Progenitor cell of endocrine pancreas (in vitro differentiated cells): ENCODE measurements at places on chromosomes 12 and 14. TPM values are rescaled to one million over a fixed set of nuclear protein-coding genes. Genes with fewer than 3 reads are reported as not detected.
A peak's percentile ranks its signal among the peaks of the same experiment; 100 is the strongest.

DNA sequence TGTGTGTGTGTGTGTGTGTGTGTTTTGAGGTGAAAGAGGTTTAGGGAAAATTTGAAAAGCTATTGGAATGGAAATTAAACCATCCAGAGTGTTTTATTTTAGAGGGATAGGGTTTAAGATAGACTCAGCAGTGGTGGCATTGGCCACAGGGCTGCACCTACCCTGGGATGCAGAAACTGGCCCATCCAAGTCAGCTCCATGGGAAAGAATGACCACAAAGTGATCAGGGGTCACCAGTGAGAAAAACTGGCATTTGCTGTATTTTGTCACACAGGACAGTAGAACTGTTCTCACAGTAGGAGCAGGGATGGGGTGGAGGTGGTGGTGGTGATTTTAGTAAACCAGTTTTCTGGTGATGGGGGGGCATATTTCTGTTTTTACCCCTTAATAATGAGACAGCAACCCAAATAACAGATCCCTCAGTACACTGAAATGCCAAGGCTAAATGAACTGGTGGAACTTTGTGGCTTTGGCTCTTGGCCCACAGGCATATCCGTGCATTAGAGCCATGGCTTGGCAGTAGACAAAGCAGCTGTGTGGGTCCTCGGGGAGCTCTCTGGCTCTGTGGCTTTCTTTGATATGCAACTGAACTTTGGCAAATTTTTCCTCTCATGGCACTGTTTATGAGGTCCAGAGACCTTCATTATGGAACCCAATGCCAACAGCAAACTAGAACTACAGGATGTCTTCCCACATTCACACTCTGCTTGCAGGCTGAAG is 348.3 kb downstream of the ZFP36L1 start:
- H3K4me3 ChIP-seq: no peak overlapping the region
- no peak for DNase-seq
- H3K36me3 ChIP-seq: no peaks in the 10 kb centered on the region
- peaks cover 10% of the 10 kb centered on the region for H3K4me1 ChIP-seq
- H3K27ac ChIP-seq: no peak overlapping the region

- no peak overlapping the region for H3K27ac ChIP-seq
- no peak for DNase-seq
Observed at GRCh38 chr12:115004470-115005146, 320.6 kb upstream of the TBX3 start.

DNA sequence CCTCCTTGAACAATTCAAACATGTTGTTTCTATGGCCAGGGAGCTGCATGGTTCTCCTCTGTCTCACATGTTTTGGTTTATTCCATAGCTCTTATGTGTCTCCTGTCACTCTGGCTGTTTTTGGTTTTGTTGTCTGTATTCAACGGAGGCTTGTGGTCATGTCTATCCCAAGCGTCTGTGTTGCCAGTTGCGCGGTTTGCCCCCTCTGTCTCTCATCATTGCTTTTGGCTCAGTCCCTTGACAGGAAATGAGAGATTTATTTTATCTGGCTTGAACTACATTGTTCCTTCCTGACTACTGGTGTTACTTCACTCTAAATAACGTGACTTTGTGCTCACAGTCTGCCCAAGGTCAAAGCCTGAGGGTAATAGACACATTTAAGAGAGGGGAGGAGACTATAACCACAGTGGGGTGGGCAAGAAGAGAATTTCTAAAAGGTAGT is 96.4 kb upstream of the SOX5 start:
- DNase-seq: no peak
- H3K4me1 ChIP-seq: peaks cover 2% of the 10 kb centered on the region
- H3K4me3 ChIP-seq: no peak overlapping the region
- H3K27ac ChIP-seq: no peak overlapping the region

- no peaks in the 10 kb centered on the region for H3K36me3 ChIP-seq
- H3K4me1 ChIP-seq: peaks cover 23% of the 10 kb centered on the region
- peaks cover 16% of the 10 kb centered on the region for H3K27me3 ChIP-seq
- DNase-seq: no peak
Observed at GRCh38 chr12:52439845-52440244, 5.7 kb upstream of the KRT75 start.

RAB21 gene
- total RNA-seq: 52.5 and 54.0 TPM in 2 replicates

GRCh38 chr14:58281969-58282368 is 16.4 kb upstream of the ARID4A start:
- DNase-seq: no peak
- peak overlapping the region; percentile 91 for H3K27ac ChIP-seq
- H3K36me3 ChIP-seq: peaks cover 19% of the 10 kb centered on the region
- peaks cover 17% of the 10 kb centered on the region for H3K4me1 ChIP-seq

RNF10 gene
- total RNA-seq: 167 and 171 TPM in 2 replicates

PUS1 gene
- total RNA-seq: 38.5 and 40.4 TPM in 2 replicates

DNA sequence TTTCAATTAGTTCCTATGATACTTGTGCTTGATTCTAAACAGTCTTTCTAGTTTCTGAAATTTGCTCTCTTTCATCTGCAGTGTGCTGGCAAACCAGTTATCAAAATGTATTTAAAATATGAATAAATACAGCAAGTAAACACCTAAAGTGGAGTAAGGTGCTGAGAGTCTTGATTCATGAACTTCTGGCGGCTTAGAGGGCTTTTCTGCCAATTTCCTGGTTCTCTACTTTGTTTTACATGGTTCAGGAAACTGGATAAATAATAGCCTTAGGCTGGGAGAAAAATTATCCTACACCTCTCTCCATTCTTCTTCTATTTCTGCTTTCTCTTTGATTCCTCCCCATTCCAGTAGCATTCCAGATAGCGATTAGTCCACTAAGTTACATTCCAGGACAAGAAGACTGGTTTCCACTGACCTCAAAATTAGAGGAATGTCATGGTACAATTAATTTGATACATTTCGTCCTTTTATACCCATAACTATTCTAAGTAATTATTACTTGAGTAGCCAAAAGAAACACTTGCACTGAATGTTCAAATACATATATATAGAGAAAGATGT is 14.9 kb downstream of the ATP2B1 start:
- H3K27me3 ChIP-seq: no peaks in the 10 kb centered on the region
- peak overlapping the region; percentile 63 for H3K27ac ChIP-seq
- no peak overlapping the region for H3K4me3 ChIP-seq
- DNase-seq: no peak

PTGDR gene
- not detected in 2 replicates for total RNA-seq

- H3K27ac ChIP-seq: no peak overlapping the region
- H3K4me1 ChIP-seq: peaks cover 28% of the 10 kb centered on the region
- H3K36me3 ChIP-seq: peaks cover 6% of the 10 kb centered on the region
- H3K27me3 ChIP-seq: no peaks in the 10 kb centered on the region
Observed at GRCh38 chr14:24139272-24139934, 2.0 kb downstream of the EMC9 start.

GRCh38 chr12:1429980-1430379 is 164.4 kb downstream of the FBXL14 start:
- no peaks in the 10 kb centered on the region for H3K27me3 ChIP-seq
- no peaks in the 10 kb centered on the region for H3K4me1 ChIP-seq
- no peaks in the 10 kb centered on the region for H3K36me3 ChIP-seq
- DNase-seq: no peak

ANG gene
- total RNA-seq: 8.0 and 8.3 TPM in 2 replicates

MMP19 gene
- 0.62 and 0.89 TPM in 2 replicates for total RNA-seq

FOXG1 gene
- total RNA-seq: 1.2 and 1.4 TPM in 2 replicates

DNA sequence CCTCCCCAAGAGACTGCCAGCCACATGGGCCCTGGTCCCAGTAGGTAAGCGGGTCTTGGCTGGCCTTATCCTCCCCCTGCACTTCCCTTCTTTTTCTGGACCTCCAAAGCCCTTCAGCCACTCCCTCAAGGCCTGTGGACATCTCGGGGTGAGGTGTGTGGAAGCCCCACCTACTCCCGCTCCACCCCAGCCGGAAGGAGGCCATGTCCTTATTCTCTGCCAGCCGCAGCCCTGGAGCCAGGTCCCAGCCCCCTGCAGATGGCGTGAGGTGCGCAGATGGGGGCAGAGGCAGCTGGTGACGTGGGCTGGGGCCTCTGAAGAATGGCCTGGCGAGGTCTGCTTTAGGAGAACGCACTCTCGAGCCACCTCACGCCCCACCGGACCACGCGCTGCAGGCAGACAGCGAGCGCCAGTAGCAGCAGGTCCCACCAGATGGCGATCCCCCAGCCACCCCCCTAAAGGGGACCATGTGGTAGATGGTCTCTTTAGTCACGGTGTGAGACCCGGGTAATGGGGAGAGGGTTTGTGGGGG is 167.1 kb downstream of the TSPAN9 start:
- H3K4me1 ChIP-seq: peaks cover 19% of the 10 kb centered on the region
- H3K27ac ChIP-seq: no peak overlapping the region
- H3K27me3 ChIP-seq: no peaks in the 10 kb centered on the region
- no peak overlapping the region for H3K4me3 ChIP-seq
- DNase-seq: no peak

GRCh38 chr14:76537906-76538647 is 162.1 kb downstream of the ESRRB start:
- H3K4me3 ChIP-seq: no peak overlapping the region
- H3K27ac ChIP-seq: no peak overlapping the region
- DNase-seq: no peak
- peaks cover 8% of the 10 kb centered on the region for H3K27me3 ChIP-seq
- H3K36me3 ChIP-seq: no peaks in the 10 kb centered on the region
- H3K4me1 ChIP-seq: peaks cover 7% of the 10 kb centered on the region

DNA sequence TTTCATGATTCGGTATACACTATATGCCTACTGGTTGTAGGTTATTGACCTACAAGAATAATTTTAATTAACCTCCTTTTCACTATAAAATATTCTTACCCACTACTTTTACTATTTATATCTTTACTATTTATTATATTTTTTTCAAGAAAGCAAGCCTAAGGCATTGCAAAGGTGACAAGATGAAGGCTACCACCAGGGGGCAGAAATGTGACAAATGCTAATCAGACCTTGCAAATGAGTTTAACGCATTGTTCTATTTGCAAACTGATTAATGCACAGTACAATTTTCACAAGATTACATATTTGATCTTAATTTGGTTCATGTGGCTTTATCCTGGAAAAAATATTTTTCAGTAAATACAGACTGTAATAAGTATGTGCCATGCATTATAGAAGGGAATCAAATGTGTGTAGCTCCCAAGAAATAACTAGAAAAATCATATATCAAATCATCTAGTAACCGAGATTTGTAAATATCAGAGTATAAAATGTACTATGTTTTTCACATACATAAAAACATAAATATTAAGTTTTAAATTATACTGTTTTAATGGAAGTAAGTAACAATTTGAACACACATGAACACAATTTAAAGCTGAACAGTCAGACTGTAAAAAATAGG is 107.0 kb downstream of the ADAMTS20 start:
- no peaks in the 10 kb centered on the region for H3K4me1 ChIP-seq
- no peak overlapping the region for H3K4me3 ChIP-seq
- H3K27ac ChIP-seq: no peak overlapping the region
- no peaks in the 10 kb centered on the region for H3K36me3 ChIP-seq
- H3K27me3 ChIP-seq: no peaks in the 10 kb centered on the region

CFAP251 gene
- 8.9 and 9.3 TPM in 2 replicates for total RNA-seq

ZNF385A gene
- 15.6 and 16.6 TPM in 2 replicates for total RNA-seq

GRCh38 chr14:71616013-71616412 is 316.2 kb upstream of the RGS6 start:
- H3K4me1 ChIP-seq: peaks cover 1% of the 10 kb centered on the region
- no peak overlapping the region for H3K4me3 ChIP-seq
- no peak for DNase-seq
- no peaks in the 10 kb centered on the region for H3K27me3 ChIP-seq

AREL1 gene
- total RNA-seq: 44.0 and 55.1 TPM in 2 replicates
